Parietal lobe (tissue), 2 donors: ENCODE measurements at places on chromosomes 13 and 19. TPM values are rescaled to one million over a fixed set of nuclear protein-coding genes. Genes with fewer than 3 reads are reported as not detected.

ZNF77 gene
- total RNA-seq: 9.7 TPM

ENOX1 gene
- 64.5 TPM for total RNA-seq

CEACAM7 gene
- total RNA-seq: not detected

ZNF99 gene
- 1.6 TPM for total RNA-seq

GFY gene
- total RNA-seq: not detected

ICAM5 gene
- total RNA-seq: 4.1 TPM

STOML3 gene
- not detected for total RNA-seq

OPA3 gene
- total RNA-seq: 2.2 TPM

CFAP97D2 gene
- total RNA-seq: not detected

SLC25A15 gene
- 17.8 TPM for total RNA-seq

ELAVL3 gene
- 198 TPM for total RNA-seq

CPAMD8 gene
- total RNA-seq: 8.1 TPM

ZIC5 gene
- total RNA-seq: 1.3 TPM

INSR gene
- total RNA-seq: 136 TPM

HSD17B14 gene
- 1.3 TPM for total RNA-seq

BRME1 gene
- 21.9 TPM for total RNA-seq

HS6ST3 gene
- 21.3 TPM for total RNA-seq

SMIM24 gene
- total RNA-seq: not detected

NFKBIB gene
- total RNA-seq: 3.8 TPM

ZNF665 gene
- 10.0 TPM for total RNA-seq

ZNF154 gene
- total RNA-seq: 81.7 TPM

ZNF528 gene
- total RNA-seq: 138 TPM

TMPRSS9 gene
- total RNA-seq: 0.63 TPM

SLC6A16 gene
- total RNA-seq: 0.94 TPM
